ENCODE measurements at places on chromosomes 1 and 21.

- DNase-seq, result peak; percentile 86
Observed at GRCh38 chr1:2204415-2205190, 10.0 kb upstream of the FAAP20 start.

DNA sequence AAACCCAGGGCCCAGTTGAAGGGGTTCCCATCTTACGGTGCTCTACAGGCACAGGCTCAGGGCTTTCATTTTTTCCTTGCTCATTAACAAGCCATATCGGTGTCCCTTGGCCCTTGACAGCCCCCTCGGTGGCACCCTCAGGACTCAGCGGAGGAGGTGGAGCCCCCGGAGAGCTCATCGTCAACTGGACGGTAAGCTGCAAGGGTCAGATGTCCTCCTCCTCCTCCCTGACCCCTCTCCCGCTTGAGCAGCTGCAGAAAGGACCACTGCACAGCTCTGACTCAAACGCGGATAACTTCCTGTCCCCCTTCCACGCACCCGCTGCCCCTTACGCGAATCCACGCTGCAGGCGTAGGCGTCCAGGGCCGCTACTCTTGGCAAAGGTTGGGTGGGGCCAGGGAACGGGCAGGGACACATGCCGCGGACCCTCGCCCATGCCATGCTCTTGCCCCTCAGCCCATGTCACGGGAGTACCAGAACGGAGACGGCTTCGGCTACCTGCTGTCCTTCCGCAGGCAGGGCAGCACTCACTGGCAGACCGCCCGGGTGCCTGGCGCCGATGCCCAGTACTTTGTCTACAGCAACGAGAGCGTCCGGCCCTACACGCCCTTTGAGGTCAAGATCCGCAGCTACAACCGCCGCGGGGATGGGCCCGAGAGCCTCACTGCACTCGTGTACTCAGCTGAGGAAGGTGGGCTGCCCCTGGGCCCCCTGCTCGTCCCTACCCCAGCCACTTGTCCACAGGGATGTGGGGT lies 14.7 kb downstream of the TMEM81 start:
- peak; percentile 61 for DNase-seq

DNA sequence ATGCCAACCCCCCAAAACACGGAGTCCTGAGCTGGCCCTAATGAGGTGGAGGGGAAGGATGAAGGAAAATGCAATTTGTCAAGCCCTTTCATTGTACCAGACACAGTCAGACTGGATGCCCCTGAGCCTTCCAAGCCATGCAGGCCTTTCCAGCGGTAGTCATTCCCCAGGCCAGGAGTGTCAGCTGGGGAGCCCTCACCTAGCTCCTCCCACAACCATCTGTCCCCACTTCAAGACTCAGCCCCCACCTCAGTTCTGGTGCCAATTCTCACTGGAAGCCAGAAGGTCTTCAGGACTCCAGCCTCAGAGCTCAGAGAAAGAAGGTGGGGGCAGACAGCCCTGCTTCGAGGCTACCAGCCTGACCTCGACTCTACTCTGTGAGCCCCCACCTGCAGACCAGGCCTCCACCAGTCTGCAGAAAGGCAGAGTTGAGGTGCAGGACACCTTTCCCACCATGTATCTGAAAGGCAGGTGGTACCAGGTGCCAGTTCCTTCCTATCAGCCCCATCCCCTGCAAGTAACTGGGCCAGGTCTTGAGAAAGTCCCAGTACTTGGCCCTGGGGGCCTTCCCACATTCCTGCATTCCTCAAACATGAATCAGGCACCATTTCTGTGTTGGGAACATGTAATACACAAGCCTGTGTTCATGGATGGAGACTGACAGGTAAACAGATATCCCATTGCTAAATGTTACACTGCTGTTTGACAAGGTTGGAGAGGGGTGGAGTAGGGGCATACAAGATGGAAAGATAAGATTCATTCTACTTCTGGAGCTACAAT lies 180.6 kb upstream of the EDN2 start:
- peak; percentile 20 for DNase-seq

- peak; percentile 55 for DNase-seq
Observed at GRCh38 chr1:244207042-244207934, 156.2 kb downstream of the ZBTB18 start.

GRCh38 chr1:64921771-64922170 lies 44.6 kb downstream of the JAK1 start:
- DNase-seq, result no peak

DNA sequence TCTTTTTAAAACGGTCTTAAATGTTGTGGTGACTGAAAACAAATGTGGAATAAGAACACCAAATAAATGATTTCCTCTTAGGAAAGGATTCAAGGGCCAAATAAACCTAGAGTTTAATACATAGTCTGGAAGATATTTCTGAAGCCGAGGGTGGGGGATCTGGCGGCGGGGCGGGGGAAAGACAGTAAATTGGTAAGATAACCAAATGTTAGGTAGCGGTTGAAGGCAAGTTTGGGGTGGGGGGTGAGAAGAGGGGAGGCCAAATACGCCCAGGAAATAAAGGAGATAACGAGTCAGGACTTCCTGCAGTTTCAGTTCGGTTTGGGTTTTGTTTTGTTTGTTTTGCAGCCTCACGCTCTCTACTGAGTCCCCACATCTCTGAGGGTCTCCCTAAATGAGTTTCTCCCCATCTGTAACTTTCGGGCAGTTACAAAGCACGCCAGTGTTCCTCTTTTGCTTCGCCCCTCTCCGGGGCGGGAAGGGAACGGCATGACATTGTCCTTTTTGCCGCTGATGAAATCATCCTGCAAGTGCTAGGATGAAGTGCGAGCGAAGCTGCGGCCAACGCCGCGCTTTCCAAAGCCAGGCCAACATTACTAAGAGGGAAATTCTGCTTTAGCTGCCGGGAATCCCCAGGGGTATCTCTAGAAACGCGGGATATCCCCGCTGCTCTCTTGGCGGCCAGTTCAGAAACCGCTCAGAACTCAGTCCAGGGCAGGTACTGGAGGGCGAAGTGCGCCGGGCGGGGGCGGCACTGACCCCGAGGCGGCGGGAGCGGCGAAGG lies 844 bp downstream of the NIBAN1 start:
- peak; percentile 10 for DNase-seq

DNA sequence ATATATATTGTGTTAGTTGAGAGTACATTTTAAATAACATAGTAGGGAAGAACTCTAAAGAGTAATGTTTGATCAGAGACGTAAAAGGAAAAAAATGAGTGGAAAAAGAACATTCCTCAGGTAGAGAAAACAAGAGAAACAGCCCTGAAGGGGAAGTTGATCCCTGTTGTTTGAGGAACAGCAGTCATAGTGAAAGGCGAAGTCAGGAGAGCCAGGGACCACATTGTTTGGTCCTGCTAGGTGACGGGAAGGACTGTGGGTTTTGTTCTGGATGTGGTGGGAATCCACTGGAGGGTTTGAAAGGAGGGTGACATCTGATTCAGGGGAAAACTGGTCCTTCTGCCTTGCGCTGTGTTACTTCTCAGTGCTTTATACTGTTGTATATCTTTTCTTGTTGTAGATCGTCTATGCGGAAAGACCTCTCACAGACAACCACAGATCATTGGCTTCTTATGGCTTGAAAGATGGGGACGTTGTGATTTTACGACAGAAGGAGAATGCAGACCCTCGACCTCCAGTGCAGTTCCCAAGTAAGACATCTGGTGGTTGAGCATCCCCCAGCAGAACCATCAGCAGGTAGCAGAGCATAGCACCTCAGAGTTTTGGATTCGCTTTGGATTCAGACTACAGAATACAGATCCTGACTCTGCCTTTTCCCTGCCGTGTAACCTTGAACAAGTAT lies 9.2 kb downstream of the DDI2 start:
- DNase-seq, result no peak

GRCh38 chr21:41054018-41054578 lies 113.9 kb upstream of the BACE2 start:
- no peak for DNase-seq

DNA sequence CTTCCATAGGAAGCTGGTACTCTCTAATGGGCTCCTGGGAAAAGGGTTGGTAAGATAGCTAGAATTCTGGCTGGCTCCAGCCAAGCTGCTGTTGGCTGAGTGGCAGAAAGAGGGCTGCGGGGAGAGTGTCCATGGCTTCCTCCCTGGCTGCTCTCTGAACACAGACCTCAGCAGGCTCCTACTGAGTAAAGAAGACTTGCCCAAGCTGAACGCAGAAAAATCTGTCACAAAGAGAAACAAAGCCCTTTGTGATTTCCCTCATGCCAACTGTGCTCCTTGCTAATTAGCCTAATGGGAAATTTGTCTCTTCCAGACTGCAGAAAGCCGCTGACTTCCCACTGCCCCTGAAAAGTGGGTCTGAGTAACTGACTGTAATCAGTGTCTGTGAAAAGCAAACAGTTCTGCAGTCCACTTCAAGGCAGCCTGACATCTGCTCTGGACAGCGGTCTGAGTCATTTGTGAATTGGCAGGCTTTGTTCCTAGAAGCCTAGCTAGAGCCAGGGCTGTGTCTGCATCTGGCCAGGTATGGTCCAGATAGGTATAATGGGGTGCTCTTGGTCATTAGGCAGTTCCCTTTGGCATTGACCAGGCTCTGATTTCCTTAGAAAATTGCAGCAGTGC lies 282.8 kb downstream of the ZNF648 start:
- peak; percentile 71 for DNase-seq

DNA sequence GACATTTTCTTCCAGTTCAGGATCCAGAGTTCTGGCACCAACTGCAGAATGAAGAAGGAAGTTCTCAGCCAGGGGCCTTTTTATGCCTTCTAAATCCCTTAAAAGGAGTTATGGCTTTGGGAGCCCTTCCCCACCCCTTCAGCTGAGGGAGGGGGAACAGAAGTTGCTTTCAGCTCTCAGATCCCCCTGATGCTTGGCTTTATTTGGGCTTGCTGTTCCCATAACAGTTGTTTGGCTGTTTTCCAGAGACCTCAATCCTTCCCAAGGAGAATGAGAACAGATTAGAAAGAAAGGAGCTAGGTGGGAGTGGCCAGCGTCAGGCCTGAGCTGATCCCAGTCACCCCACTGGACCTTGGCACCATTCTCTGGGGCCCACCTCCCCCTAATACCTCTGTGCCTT lies at the start of gene RPE65:
RPE65 (minus strand) TSS at position 54 of the 400 bp plus-strand sequence; CDS start at position 5, 49 bp downstream.
- DNase-seq, result no peak

DNA sequence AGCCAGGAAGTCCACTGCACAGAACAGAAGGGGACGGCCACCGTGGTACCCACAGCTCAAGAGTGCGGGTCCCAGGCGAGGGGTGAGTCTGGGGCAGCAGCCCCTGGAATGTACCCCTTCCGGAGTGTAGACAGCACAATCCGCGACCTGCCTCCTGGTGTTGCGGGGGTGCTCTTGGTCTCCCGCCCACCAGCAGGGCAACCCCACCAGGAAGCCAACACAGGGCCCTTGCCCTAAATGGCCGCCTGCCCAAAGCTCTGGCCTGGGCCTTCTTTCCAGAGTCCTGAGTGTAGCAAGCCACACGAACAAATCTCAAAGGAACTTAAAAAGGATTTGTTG lies 1.1 kb upstream of the SLC19A1 start:
- no peak for DNase-seq

DNA sequence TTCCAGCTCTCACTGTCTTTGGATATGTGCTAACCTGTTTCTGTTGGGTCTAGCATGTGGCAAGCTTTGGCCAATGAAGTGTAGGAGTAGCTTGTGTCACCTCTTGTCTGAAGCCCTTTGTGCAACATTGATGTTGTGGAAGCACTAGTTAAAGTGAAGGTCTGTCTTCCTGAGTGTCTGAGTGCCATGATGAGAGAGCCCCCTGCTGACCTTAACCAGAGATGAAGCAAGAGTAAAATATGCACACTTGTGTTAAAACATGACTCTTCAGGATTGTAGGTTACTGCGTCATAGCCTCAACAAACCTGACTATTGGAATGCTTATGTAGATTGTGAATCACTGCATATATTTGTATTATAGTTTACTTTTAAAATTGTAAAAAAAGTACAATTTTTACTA lies 103.7 kb downstream of the NCAM2 start:
- DNase-seq, result no peak

DNA sequence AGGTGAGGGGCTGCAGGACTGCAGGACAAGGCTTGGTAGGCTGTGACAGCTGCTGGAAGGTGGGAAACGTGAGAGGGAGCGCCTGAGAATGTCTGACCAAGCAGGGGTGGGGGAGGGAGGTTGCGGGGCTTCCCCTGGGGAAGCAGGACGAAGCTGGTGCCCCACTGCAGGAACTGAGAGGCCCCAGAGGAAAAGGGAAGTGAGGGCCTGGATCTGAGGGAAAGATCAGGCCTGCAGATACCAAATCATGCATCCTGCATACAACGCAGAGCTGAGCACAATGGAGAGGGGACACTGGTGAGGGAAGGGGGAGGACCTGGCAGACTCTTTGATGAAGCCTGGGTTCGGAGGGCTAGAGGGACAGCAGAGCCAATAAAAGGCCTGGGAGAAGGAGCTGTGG lies 65.7 kb upstream of the BACE2 start:
- no peak for DNase-seq

GRCh38 chr1:202283379-202283844 lies 58.3 kb downstream of the UBE2T start:
- DNase-seq, result no peak

DNA sequence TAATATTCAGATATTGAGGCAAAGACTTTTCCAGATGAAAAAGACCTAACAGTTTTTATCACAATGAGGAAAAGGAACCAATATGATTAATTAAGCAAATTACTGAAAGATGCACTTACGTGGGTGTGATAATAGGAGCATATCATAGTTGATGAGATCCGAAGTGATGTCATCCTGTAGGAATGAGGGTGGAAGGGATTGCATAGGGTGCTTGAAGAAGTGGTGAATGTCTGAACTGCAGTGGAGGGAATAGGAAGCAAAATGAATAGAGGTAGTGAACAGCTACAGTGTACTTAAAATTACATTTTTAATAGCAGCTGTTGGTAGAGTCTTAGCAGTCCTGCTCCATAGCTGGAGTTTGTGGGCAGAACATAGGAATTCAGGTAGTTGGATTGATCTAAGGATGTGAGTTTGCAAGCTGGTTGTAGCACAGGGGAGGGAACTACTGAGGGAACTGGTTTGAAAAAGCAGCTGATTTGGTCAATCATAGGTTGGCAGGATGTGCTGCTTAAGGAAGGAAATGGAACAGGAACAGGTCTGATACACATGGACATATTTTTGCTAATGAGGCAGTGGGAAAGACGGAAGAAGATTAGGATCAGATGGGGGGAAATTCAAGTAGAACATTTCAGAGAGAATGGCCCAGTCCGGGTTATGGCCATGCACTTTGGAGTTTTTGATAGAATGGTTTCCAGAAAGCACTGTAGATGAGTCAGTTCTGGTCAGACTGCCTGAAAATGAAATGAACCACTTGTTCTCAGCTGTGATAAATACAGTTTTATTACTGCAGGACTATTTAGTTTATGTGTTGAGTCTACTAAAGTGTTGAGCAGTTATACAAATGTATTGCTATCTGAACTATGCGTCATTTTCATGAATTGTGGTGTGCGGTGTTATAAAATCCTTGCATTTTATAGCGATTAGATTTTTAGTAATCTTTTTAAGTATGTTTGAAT lies 155.8 kb downstream of the RYR2 start:
- DNase-seq, result no peak

DNA sequence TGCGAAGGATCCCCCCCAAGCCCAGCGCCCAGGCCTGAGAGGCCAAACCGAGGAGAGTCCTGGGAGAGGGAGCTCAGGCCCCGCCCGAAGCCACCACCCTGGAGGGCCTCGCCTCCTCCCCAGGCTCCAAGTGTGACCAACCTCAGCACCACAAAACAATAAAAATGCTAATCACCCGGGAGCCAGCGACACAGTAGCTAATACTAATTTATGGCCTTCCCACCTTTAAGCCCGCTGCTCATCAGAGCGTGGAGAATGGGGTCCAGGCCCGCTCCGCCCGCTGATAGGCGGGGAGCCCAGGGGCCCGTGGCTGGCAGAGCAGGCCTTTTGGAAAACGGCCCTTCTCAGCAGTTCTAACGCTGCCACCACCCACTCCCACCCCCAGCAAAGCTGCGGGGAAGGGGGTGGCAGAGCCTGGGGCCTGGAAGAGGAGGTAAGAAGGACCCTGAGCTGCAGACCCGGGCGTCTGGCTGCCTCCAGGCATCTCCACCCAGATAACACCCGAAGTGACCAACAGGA lies 20.4 kb upstream of the TAS1R2 start:
- no peak for DNase-seq
